ENCODE measurements at places on chromosomes 12 and 14.
A peak's percentile ranks its signal among the peaks of the same experiment; 100 is the strongest.

GRCh38 chr14:61322011-61322798 lies 826 bp downstream of the PRKCH start:
- DNase-seq: no peak

- peak; percentile 78 for DNase-seq
Observed at GRCh38 chr12:47033789-47034555, 45.4 kb upstream of the PCED1B start.

DNA sequence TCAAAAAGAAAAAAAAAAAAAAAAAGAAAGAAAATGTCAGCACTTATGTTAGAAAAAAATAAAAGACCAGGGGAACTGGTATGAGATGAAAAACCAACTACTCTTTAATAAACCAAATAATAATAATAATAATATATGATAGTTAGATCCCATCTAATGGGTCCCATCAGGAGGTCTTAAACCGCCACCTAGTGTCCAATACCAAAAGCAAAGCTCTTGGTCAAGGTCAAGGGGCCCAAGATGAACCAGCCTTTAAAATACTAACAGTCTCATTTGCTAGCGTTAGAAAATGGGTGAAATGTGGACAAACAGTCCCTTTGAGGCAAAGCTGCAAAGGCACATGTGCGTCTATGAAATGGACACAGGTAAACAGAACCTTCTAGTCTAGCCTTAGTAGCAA lies 12.3 kb downstream of the BRAP start:
- DNase-seq: no peak

GRCh38 chr12:122558745-122559641 lies 31.9 kb downstream of the KNTC1 start:
- no peak for DNase-seq

DNA sequence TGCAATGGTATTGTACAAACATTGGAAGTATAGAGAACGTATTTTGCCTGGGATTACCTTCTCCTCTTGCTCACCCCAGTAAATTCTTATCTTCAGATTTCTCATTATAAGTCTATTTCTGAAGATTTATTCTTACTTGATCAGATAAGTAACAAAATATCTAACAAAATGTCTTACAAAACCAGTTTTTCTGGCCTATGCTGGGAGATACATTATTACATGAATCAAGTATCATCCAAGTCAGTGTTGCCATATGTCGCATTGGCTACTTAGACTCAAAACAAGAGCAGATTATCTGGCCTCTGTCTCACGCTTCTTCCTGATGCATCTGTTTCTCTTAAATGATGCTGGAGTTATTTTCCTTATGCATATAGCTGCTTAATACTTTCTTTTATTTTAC lies 408.5 kb downstream of the CCER1 start:
- DNase-seq: no peak

DNA sequence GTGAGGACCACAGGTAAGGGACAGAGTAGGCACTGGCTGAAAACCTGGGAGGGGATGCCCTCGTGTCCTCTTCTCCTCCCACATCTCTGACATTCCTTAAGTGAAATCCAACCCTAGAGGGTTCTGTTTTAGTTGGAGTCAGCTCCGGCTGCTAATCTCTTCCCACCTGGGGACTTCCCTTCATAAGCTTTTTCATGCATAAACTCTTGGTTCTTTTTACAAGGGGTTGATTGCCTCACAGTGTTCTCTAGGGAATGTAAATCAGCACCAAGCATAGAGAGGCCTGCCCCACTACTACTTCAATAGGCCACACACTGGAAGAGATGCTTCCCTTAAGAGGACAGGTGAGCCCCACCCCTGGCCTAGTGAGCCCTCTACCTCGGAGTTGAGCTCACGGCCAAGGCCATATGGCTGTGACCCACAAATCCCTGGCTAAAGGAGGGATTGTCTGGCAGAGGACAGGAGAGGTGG lies 3.2 kb upstream of the SYNDIG1L start:
- no peak for DNase-seq

DNA sequence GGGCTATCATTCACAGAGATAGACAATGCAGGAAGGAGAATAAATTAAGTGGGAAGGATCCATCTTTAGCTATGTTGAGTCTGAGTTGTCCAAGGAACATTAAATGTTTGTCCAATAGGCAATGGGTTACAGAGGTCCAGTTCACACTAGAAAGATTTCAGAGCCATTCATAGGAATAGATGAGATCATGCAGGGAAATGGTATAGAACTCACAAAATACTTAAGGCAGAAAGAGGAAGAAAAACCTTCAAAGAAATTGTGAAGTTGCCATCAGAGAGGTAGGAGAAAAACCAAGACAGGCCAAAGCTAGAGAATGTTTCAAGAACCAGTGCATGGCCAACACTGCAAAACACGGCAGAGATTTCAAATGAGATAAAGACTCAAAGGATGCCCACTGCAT lies 94.1 kb downstream of the PHLDA1 start:
- DNase-seq: no peak

DNA sequence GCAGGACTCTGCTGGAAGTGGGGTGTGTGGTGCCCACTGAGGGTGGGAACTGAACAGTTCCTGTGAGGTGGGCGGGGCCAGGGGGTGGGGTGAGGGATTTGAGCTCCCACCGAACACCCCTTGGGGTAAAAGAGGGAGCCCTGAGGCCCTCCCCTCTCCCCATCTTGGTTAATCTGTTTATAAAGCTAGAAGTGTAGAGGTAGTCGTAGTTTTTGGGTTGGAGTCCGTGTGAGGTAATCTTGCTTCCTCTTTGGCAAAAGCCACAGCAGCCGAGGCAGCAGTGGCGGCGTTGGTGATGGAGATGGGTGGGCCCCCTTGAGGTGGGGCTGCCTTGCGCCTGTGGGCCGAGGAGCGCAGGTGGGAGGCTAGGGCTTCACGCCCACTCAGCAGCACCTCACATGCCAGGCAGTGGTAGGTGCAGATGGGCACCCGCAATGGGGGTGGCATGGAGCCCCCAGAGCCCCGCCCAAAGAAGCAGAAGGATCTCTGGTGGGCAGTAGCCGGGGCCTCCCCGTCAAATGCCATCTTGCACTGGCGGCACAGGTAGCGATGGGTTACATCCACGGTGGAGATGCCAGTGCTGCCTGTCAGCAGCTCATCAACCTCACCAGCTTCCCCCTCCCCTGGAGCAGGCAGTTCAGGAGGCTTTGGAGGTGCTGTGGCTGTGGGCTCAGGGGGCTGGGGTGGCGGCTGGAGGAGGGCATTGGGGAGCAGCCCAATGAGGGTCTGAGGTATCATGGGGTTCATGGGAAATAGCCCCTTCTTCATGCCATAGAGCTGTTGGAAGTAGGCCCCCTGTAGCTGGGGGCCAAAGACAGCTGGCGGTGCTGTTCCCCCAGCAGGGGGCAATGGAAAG lies 29.6 kb downstream of the ZFHX2 start:
- no peak for DNase-seq

DNA sequence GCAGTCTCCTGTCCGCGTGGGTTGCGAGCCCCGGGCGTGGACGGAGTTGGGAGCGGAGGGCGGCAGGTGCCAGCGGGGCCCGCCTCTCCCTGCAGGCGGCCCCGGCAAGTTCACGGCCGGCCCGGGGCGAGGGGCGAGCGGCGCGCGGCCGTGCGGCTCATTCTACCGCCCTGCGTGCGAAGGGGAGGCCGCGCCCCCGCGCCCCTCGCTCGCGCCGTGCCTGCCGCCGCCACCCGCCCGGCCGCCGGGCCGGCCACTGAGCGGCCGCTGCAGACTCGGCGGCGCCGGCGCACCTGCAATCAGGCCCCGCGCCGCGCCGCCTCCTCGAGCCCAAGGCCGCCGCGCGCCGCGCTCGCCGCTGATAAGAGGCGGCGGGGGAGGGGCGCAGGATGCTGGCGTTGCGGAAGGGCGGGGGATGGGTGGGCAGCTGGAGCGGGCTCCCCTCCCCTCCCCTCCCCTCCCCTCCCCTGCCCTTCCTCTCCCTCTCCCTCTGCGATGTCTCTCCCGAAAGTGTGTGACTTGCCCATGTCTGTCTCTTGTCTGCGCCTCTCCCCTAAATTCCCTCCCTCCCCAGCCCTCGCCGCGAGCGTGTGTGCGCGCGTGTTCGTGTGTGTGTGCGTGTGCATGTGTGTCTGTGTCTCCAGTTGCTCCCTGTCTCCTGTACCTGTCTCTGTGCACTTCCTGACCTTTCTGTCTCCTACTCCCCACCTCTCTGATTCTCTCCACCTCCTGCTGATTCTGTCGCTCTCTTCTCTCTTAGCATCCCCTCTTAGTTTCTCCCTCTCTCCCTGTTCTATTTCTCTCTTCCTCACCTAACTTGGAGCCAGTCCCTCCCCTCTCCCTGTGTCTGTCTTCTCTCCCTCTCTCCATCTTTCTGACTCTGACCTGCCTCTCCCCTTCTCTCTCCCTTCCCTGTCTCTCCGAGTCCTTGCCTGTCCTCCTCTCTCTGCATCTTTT lies 768.1 kb upstream of the TBX3 start:
- DNase-seq: no peak

GRCh38 chr12:2395354-2395977 lies 342.7 kb downstream of the CACNA1C start:
- DNase-seq: no peak

DNA sequence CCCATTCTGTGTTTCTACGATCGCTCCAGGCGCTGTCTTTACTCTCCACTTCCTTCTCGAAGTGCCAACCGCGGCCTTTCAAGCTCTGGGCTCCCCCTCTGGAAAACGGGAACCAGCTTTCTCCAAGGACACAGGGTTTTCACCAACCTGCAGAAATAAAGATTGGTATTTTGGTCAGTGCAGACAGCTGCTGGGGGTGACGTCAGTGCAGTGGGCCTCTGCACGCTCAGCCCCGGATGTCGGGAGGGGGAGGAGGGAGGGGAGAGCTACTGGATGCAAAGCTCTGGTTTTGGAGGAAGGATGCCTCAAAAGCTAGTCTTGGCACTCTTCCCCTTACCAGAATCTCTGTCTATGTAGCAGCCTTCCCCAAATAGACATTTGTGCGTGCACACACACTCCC lies 19.9 kb downstream of the HRK start:
- peak; percentile 72 for DNase-seq

DNA sequence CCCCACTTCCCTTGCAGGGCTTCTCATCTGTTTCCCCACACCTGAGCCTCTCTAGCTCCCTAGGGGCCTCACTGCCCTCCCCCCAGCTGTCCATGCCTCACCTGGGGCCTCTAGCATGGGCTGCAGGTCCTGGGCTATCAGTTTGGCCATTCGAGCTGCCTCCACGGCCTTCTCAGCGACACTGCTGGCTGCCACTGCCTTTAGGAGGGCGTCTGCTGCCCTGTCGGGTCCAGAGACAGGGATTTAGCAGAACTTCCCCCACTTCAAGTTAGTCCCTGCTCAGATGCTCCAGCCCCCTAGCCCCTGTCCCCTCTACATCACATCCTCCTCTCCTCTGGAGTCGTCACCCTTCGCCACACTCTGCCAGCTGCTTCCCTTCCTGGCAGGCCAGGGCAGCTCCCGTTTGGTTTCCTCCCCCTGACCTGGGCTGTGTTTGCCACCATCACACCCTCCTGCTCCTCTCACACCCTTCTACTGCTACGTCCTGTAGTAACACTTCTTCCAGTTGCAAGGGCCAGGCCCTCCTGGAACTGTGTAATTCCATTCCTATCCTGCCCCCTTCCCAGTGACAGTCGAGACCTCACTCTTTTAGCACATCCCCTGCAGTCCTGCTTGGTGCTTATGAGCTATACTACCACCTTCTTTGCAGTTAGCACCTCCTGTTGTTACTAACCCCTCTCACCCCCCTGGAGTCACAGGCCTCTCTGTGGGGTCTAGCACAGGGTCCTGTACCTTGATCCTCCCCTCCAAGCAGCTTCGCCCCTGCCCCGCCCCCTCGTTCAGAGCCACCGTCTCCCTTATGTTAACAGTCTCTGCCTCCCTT lies 4.3 kb upstream of the AP1G2 start:
- DNase-seq: no peak

DNA sequence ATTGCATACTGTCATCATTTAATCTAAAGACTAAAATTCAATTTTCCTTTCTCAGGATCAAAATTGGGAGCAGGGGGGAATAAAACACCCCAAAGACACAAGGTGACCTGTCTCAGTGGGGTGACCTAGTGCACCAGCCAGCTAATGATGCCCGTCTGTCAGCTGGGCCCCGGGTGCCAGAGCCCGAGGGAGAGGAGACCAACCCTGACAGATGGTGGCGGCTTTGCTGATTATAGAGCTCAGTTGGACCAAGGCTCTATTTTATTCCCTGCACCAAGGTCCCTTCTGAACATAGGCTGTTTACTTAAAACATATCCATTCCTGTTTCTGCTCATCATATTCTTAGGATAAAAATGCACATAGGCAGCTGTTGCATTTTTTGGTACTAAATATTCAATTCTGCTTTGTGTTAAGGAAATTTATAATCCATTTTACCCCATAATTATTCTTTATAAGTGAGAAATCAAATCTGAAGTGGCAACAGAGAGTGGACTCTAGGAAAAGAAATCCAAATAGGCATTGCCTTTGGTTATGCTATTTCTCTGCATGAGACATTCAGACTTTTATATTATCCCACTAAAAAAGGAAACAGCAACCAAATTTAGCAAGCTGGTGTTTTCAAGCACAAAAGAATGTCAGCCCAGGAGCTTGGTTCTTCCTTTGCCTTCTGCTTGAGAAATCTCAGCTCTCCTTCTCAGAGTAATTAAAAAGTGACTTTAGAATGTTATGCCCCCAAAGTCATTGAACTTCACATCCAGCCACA lies 96.8 kb upstream of the IFNG-AS1 start:
- no peak for DNase-seq

GRCh38 chr14:30115756-30116155 lies 188.1 kb upstream of the PRKD1 start:
- no peak for DNase-seq

DNA sequence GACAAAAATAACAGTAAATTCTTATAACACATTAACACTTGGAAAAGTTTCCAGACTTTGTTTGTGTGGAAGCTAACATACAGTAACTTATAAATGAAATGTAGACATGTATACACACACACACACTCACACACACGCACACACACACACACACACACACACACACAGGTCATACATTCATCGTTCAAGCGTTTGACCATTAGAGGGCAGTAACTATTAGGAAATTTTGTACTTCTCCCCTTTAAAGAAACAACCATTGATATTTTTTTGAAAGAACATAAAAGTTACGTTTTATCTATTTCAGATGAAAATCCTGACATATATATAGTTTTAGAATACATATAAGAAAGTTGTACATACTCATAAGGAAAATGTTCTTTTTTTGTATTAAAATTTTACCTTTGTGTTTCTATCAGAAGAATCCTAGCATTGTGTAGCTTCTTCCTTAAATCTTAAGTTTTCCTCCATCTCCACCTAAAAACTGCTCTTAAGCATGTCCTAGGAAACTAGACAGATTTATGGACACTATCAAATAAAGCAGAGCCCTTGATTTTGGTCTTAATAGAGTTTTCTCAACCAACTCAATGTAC lies 29.0 kb downstream of the PTPRQ start:
- peak; percentile 72 for DNase-seq

- no peak for DNase-seq
Observed at GRCh38 chr12:1797011-1797901, 23.1 kb upstream of the LRTM2 start.

GRCh38 chr14:59852350-59852749 lies 18.2 kb downstream of the RTN1 start:
- no peak for DNase-seq

All from astrocyte (in vitro differentiated cells and primary cell).